ENCODE measurements at places on chromosomes 2 and 18.

GRCh38 chr2:16774980-16775898 lies 109.6 kb upstream of the CYRIA start:
- no peak for DNase-seq

- DNase-seq, result no peak
These were observed 165.9 kb upstream of the MSH6 start for GRCh38 chr2:47617028-47617427.

- DNase-seq, result no peak
These were observed 88.8 kb downstream of the LRP1B start for GRCh38 chr2:142041996-142042395.

GRCh38 chr2:36373149-36373926 lies 17.8 kb downstream of the CRIM1 start:
- no peak for DNase-seq

- no peak for DNase-seq
These were observed 79.7 kb downstream of the EDAR start for GRCh38 chr2:108909275-108909823.

DNA sequence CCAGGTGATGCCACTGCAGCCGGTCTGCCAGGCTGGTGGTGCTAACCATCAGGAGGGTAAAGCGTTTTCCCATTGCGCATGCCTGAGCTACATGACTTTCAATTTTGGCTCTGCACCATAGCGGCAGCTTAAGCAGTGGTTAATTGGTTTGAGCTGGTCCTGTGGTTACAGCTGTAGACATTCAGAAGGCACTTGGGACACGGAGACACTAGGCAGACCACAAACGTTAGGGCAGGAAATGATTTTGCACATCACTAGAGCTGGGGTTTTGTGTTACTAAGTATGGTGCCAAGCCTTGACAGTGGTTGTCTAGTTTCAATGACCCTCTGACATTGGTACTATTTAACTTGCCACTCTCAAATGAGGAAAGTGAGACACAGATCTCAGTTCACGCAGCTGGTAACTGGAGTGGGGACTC lies 28.9 kb upstream of the CNOT11 start:
- DNase-seq, result no peak

Measured in NCI-H1105 treated with DMSO at 0.1 percent for 48 hours (cell line).